Stimulated activated CD4-positive, alpha-beta T cell treated with anti-CD3 and anti-CD28 coated beads, Interleukin-2, amount 100 ng/mL, for 24 hours (primary cell): ENCODE measurements at places on chromosomes 7 and 10.
A peak's percentile ranks its signal among the peaks of the same experiment; 100 is the strongest.

- peak; percentile 63 for DNase-seq
Observed at GRCh38 chr10:93816123-93816747, 58.5 kb downstream of the LGI1 start.

DNA sequence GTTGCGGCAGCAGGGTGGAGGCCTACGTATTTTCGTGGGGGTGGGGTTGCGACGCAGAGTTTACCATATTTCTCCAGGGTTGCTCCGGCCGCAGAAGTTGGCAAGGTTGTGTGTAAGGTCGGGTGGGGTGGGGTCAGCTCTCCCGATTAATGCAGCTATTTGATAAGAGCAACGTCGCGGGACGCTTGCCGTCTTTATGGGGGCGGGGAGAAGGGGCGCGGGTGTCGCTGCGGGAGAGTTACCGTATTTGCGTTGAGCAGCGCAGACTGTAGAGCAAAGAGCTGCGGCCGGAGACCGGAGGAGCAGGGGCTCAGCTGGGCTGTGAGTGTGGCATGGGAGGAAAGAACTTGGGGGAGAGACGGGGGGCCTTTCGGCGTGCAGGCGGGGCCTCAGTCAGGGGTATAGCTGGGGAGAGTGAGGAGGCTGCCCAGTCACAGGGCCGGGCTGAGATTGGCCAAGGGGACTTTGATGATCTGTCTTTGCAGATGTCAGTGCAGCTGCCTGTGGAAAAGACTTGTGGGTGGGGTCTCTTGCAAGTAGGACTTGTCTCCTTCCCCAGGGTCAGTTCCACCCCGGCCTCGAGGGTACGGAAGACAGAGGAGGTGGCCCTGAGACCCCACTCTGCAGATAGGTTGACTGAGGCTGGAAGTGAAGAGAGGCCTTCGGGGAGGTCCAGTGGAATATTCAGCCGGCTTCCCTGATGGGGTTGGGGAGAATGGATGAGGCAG lies 26.6 kb downstream of the ZNF775 start:
- peak; percentile 52 for DNase-seq

GRCh38 chr7:141027043-141027442 lies 12.3 kb upstream of the MRPS33 start:
- DNase-seq, result no peak

- DNase-seq, result no peak
Observed at GRCh38 chr10:95234951-95235350, 40.9 kb downstream of the ACSM6 start.

GRCh38 chr7:106723398-106723797 lies 62.4 kb upstream of the CCDC71L start:
- DNase-seq, result no peak

GRCh38 chr10:101563497-101564040 lies 24.5 kb downstream of the POLL start:
- DNase-seq, result no peak

GRCh38 chr10:81472927-81473470 lies 402.0 kb upstream of the NRG3 start:
- DNase-seq, result no peak

DNA sequence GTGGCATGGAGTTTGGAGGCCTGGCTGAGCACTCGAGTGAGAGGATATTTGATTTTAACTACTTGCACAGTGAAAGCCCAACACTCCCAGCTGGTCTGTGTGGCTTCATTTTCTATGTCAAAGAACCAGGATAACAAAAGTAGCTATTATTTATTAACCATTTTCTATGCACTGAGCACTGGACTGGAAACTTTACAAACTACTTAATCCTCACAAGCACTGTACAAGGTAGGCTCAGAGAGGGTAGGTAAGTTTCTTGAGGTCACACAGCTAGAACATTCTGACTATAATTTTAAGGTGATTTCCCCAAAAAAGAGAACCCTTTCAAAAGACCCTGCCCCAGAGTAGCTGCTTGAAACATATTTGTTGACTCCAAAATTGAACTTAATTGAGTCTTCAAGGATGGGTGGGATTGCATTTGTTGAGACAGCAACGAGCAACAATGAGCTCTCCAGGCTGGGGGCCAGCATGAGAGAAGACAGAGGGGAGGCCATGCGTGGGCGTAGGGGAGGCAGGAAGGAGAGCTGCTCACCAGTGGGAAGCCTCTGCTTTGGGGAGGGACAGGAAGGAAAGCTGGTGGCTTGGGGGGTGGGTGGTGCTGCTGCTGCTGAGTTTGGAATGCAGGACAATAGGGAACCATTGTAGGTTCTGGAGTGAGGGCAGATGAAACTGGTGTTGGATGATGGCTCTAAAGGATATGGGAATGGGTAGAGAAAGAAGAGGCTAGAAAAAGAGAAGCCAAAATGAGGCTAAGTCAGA lies 31.5 kb downstream of the FAM241B start:
- DNase-seq, result no peak

DNA sequence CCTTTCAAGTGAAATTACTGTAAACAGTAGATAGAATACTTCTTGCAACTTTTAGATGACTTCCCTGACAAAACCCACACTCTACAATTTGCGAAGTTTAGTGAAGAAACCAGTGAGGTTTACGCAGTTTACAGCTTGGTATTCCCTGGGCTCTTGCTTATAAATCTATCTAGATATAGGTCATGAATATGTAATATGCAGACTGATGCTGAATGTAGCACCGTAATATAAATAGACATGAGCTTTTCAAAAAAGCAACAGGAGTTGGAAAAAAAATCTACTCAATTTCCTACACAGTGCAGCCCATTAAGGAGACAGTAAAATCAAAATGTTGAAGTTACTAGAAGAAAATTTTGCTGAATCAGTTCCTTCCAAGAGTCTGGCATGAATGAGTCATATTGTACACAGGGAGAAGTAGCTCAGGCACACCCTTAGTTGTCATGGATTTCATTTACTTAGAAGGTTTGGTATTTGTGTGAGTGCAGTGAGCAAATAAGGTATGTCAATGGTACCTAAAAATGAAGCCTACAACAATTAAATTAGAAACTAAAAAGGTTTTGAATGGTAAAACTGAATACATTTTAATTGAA lies 67.7 kb upstream of the NEUROD6 start:
- DNase-seq, result no peak

DNA sequence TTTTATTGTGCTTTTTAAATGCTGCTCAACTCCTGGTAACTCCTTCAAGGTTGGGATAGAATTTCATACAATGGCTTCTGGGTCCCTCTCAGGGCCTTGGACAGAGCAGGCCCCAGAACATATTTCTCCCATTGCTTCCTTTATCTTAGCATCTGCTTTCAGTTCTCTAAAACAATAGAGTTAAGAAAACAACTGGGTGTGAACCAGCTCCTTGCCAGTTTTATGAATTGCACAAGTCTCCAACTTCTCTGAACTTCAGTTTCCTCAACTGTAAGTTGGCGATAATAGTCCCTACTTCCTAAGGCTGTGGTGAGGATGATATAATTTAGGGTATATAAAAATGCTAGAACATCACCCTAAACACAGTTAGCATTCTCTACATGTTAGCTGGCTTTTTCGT lies 77.0 kb upstream of the INHBA start:
- DNase-seq, result no peak

DNA sequence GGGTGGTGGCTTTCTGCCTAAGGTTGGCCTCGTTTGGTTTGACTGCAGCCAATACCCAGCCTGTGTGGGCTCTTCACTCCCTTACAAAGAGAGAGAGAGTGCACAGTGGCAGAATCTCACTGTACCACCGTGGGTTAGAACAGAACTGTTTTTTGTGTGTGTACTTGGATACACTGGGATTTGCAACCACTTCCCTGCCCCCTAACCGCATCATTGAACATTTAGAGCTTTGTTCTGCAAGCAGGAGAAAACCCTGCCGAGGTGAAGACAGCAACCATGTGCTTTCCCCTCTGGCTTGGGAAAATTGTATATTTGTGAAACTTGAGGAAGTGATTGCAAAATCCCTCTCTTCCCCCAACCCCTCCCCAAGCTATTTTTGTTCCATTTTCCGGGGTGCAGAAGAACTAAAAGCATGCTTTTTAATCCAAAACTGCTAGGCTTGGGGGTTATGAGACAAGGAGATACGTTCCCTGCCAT lies 201.2 kb downstream of the TCF7L2 start:
- DNase-seq, result no peak

GRCh38 chr7:96041171-96041570 lies 268.8 kb downstream of the DYNC1I1 start:
- DNase-seq, result no peak

GRCh38 chr7:26759108-26759507 lies 105.3 kb downstream of the SKAP2 start:
- no peak for DNase-seq

DNA sequence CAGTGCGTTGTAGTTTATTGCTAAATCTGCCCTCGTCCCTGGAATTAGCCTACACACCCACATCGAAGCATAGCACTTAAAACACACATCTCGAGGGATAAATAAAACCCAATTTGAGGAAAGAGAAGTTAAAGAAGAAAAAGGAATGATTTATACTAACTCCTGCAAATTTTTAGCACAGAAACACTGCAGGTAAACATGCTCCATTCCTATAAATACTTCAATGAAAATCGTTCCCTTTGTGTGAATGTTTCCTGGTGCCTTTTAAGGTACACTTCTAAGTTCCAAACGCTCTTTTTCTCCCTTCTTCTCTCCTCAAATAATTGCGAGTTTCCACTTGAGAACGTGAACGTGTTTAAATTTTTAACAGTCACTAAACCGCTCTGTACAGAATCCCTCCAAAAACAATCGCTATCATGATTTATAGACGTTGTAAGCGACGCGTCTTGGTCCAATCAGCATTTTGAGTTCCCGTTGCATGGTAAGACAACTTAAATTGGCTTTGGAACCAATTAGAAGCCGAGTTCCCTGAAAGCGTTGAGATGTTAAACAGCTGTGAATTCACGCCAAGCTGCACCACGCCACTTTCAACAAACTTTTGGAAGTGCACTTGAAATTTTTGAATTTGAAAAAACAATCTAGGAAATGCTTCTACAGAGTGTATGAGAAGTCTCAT lies 12.5 kb upstream of the EBLN1 start:
- DNase-seq, result no peak

DNA sequence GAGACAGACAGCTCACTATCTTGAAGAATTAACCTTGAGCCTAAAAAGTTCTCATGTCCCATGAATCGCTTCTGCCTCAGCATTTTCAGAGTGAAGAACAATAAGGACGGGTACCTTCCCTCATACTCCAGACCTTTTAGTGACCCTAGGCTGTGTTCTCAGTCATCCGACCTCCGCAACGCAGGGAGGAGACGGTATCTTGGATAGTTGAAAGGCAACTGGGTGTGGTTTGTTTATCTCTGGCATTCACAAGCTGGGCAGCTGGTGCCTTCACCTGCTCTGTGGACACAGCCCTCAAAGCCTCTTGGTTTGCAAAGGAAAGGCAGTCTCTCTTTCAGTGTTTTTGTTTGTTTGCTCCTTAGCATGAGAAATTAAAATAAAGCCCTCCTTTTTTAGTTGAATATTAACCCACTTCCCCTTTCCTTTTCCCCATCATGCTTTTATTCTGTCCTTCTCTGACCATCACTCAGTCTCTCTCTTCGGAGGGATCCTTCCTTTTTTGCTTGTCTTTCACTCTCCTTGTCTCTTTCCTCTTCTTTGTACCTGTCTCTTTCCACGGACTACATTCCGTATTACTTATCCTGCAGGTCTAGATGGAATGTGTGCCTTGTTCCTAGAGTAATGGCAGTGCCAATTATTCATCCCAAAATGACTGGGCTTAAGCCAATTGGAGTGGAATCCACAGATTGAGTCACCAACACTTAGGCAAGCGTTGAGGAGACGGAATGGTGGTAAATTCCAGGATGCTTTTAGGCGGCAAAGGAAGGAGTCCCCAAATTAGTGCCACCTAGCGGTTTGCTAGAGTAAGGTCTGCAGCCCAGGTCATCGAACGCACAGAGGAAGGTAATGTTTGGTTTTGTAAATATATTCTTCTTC lies 45.8 kb downstream of the PRR15 start:
- no peak for DNase-seq

DNA sequence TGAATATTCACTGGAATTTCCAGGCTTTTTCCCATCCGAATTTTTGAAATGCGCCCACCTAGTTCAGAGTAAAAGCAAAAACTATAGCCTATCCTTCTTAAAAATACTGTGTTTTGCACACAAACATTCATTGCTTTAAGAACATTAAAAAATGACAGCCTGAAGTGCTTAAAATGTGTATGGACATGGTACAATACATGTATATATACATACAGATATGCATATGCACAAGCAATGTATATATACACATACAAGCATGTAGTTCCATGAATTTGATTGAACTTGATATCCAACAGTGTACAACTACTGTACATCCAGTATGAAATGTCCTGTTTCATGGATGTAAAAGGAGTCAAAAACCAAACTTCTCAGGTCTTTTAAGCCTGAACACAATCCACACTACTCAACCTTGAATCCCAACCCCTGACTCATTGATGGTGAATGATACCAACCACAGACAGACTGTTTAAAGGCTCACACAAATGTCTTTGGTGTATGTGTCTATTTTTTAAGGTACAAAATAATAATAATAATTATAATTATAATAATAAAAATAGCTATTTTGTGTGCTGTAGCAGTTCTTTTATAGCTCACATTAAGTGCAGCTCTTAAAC lies 14.8 kb downstream of the INHBA start:
- DNase-seq, result no peak

DNA sequence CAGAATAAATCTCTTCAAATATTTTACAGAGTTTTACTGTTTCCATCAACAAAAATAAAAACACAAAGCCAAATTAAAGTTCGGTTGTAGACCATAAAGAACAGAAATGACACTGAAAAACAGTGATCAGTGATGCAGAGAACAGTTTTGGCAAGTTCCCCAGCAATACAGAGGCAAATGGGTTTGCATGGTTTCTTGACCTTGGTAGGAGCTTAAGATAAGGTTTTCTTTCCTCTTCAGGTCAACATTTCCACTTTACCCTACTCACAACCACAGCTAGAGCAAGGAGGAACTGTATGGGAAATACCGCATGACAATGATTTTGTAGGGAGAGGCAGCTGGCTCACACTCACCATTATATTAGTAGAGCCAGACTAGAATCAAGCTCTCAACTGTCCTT lies 199.5 kb downstream of the SH2D4B start:
- DNase-seq, result no peak

- no peak for DNase-seq
Observed at GRCh38 chr7:139094596-139094995, 14.9 kb downstream of the ZC3HAV1 start.

GRCh38 chr10:5615316-5615715 lies 51.1 kb downstream of the ASB13 start:
- DNase-seq, result no peak

DNA sequence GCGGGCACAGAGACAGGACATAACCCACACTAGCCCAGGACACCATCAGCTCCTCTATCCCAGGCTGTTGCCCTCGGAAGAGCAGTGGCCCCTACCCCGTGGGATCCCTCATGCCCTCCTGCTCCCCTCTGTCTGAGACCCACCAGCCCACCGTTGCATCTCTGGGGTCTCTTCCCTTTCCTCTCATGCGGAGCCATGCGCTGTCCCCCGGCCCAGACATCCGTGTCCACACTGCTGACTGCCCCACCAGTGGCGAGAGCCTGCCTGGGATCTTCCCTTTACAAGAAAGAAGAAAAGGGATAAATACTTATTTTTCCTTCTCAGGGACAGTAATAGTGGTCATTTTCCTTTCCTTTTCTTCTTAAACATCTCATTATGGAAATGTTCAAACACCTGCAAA lies 115.4 kb downstream of the WDR37 start:
- DNase-seq, result no peak
